Keratinocyte (primary cell): ENCODE measurements at places on chromosomes 2 and 18.

DNA sequence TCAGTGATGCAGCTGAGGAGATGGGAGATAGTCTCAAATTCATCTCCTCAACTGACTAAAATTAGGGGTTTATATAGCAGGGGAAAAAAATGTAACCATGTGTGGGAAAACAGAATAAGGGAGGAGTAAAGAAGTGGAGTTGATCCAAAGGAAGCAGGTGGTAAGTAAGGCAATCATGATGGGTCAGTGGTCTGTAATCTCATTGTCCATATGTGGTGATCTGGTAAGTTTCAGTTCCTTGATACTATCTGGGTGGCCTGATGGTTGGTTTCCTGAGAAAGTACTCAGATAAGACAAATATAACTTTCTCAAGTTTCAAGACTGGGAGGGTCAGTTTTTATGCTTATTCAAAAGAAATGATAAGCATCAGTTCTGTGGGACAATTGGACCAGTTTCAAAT lies 312.3 kb upstream of the KCNJ3 start:
- DNase-seq: no peak

DNA sequence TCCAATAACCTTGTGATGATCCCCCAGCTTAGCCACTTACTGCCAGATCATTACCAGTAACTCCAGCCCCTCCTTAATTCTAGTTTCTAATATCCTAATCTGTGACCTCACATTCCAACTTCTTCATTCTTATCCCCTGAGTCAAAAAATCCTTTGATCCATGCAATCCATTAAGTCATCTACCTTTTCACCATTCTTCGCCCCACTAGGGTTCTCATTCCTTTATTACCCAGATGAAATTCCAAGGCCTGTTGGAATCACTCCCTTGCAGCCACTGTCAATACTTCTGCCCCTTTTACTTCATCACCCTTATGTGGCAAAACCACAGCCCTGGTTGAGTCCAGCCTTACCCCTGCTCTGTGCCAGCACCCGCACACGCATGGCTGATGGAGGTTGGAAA lies 20.3 kb upstream of the IL36G start:
- DNase-seq: no peak

DNA sequence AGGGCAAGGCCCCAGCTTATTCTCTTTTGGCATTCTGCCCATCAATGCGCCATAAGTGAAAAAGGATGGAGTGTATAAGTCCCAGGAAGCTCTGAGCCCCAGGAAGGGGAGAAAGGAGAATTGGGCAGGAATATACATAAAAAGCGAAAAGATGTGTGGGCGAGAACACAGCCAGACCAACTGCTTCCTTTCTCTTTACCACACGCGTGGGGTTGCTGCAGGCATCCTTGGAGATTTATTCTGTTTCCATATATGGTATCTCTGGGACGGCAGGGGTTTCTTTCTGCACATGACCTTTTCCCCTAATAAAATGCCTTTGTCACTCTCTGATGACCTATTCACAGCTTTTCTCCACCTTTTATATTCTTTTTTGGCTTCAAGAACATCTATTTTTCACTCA lies 440.5 kb downstream of the NBAS start:
- no peak for DNase-seq

DNA sequence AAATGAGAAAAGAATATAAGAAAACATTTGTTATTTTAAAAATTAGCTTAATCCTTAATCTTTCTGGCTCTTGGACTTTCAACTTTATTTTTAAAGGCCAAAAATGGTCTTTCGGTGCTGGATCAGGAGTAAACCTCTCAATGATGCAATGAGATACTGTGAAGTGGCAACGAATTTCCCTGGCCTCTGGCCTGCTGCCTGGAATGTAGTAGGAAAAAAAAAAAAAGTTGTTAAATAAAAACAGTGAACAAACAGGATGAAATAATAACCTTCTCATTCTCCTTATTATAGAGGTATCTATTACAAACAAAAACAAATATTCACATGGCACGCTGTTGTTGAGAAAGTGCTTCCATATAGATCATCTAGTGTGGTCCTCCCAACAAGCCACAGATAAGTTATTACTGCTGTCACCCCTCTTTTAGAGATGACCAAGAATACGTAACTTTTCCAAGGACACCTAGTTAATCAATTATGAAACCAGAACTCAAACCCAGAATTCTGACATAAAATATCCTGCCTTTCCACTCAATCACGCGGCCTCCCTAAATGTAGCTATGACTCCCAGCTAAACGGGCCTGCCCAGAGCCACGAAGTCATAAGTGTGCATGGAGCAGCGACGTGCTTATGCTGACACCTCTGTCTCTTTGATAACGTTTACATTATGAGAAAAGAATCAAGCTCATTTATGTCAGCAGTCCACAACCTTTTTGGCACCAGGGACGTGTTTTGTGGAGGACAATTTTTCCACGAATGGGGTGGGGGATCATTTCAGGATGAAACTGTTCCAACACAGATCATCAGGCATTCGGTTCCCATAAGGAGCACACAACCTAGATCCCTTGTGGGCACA lies 170.9 kb downstream of the BCL2 start:
- DNase-seq: no peak

- no peak for DNase-seq
These were observed 34.1 kb upstream of the KCNF1 start for GRCh38 chr2:10877651-10878111.

DNA sequence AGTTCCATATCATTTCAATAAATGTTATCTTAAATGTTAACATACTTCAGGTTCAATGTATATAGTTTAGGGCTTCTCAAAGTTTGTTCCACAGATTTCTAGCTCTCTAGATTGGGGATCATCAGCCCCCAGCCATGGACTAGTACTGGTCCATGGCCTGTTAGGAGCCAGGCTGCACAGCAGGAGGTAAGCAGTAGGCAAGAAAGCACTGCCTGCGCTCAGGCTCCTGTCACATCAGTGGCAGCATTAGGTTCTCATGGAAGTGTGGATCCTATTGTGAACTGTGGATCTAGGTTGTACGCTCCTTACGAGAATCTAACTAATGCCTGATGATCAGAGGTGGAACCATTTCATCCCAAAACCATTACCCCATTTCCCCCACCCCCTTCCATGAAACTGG lies 531.1 kb downstream of the PARD3B start:
- DNase-seq: no peak

DNA sequence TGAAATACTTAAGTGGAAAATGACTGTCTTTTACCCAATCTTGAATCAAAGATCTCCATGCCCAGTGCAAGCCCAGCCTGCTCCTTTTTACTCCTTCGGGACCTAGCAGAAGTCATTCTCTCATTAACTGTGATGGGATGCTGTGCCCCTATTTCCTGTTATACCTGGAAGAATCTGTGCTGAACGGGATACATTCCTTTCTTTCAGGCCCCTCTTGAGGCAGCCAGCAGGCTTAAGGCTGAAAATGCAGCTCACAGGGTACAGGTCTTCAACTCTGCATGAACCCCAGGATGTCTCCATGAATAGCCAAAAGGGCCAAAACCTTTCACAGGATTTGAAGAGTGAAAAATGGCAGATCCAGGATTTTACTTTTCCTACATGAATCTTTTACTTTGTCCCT lies 784.8 kb upstream of the KLHL29 start:
- DNase-seq: no peak

DNA sequence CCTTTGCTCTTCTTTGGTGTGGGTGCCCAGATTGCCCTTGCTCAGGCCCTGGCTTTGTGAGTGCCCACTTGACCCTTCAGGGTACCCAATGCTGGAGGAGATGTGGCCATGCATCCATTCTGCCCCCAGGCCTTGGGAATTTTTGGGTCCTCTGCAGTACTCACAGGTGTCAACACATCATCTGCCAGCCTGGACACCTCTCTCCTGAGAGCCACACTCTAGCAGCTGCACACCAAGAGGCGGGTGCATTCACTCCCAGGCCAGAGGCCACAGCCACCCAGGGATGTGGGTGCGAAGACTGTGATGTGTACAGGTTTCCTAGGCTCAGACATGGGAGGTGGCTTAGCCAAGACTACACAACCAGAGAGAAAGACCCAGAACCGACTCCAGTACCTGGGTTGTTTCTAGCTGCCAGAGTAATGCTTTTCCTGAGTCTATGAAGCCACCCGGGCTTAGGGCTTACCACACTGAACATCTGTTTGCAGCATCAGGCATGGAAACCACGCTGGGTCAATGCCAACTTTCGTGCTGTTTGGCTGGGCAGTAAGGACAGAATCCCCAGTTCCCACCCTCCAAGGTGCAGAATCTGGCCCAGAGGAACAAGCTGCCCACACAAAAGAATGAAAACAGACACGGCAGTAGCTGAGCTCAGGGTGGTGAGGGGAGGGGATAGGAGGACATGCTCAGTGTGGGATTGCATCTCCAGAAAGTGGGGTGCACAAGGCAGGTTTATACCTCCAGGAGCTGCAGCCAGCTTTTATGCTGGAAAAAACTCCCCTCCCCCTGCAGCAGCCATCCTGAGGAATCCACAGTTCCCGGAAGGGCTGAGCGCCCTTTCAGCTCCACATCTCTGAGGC lies 40.1 kb downstream of the KCNF1 start:
- no peak for DNase-seq

DNA sequence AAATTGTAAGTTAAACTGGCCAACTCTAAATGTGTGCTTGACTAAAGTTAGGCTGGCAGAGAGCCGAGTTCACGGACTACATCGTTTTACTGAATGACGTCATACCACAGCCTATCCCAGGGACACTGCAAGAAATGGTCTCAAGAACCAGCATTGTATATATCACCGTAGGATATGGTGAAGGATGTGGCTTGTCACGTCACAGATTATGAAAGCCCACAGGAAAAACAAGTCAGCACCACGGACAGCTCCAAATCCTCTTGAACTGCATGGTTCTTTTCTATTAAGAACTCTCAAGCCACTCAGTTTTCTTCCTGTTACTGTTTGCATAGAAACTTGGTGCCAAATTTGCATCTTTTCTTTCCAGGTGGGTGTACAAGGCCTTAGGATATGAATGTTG lies 85.1 kb upstream of the ACAA2 start:
- DNase-seq: no peak

DNA sequence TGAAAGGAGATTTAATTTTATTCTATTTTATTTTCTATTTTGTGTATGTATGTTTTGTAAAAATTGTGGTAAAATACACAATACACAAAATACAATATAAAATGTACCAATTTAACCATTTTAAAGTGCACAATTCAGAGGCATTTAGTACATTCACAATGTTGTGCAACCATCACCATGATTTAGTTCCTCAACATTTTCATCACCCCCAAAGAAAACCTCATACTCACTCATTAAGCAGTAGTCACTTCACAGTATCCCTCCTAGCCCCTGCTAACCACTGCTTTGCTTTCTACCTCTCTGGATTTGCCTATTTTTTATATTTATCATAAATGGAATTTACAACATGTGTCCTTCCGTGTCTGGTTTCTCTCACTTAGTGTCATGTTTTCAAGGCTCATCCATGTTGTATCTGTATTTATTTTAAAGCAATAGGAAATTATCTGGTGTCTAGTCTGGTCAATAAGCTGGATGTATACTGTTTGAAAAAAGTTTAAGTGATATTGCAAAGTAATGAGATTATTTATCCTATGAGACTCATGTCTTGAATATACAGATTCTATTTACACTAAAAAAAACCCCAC lies 77.9 kb upstream of the GLS start:
- DNase-seq: no peak

DNA sequence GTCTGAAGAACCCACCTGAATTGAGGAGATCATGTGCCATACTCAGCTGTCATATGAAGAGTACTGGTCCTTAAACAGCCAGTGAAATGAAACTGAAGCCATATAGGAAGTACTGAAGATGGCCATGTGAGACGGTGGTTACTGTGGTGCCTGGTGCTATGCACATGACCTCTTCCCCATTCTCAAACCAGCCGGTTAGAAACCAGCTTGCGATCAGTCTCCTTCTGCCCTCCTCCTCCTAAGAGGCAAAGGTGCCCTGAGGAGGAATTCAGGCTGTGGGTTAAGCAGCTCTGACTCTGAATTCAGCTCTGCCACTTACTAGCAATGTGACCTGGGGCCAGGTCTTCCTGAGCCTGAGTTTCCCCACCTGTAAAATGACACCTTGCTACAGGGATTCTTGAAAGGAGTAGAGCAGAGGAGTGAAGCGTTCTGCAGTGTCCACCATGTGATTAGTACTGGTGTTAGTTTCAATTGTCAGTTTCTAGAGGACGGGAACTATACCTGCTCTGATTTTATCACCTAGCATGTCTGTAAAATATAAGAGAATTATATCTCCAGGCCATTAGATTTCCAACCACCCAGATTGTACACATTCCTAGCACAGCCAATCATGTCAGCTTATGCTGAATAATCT lies 5.1 kb downstream of the FECH start:
- no peak for DNase-seq

DNA sequence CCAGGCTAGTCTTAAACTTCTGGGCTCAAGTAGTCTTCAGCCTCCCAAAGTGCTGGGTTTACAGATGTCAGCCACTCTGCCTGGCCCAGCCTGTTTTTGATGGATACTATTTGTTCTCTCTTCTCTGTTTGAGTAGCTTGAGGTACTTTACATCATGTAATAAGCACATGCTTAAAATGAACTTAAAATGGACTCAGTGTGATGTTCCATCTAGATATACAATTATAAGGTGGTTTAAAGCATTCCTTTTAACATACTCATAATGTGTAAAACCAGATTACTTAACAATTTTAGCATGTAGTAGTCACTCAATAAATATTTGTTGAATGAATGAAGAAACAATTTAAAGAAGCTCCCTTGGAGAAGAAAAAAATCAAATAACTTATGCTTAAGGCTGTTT lies 9.6 kb downstream of the PTPRM start:
- no peak for DNase-seq

GRCh38 chr2:19902216-19902740 lies 495 bp upstream of the TTC32 start:
- no peak for DNase-seq

DNA sequence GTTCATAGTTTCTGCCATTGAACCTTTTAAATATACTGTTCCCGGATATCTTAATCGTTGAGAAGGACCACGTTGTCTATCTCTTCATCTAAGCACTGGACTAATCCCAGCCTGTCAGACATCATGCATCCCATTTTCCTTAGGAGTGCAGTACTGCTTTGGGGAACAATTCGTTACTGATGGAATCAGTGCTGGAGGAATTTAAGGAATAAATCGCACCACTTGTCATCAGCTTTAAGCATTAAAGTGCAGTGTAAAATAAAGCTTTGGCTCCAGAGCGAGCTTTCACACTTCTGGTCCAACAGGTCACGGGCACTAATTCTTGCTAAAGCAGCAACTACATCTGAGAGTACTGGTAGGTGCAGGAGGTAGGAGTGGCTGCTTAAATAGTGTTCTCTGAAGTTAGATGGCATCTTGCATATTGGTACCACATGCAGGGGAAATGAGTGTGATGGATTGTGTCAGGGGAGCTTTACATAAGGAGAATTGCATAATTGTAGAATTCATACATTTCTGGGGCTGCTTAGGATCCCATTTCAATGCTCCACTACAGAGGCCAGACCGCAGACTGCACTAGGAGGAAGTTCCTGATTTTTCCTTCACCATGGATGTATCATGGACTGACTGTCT lies 105.7 kb upstream of the RASGRP3 start:
- no peak for DNase-seq

- no peak for DNase-seq
These were observed 419 bp downstream of the EPHA4 start for GRCh38 chr2:221571551-221572218.

- no peak for DNase-seq
These were observed 297.8 kb upstream of the SESTD1 start for GRCh38 chr2:179562330-179562885.
